ENCODE measurements at places on chromosomes 7 and 10.

- H3K27ac ChIP-seq: no peak overlapping the region
- H3K4me1 ChIP-seq: no peaks in the 10 kb centered on the region
- H3K36me3 ChIP-seq: no peaks in the 10 kb centered on the region
- H3K27me3 ChIP-seq: no peaks in the 10 kb centered on the region
These were observed 229.0 kb downstream of the STK31 start for GRCh38 chr7:23938937-23939552.

GRCh38 chr10:90308223-90308622, 549.6 kb downstream of the HTR7 start:
- H3K4me3 ChIP-seq: no peak overlapping the region
- no peaks in the 10 kb centered on the region for H3K4me1 ChIP-seq
- H3K36me3 ChIP-seq: no peaks in the 10 kb centered on the region
- DNase-seq: no peak
- H3K27me3 ChIP-seq: no peaks in the 10 kb centered on the region

DNA sequence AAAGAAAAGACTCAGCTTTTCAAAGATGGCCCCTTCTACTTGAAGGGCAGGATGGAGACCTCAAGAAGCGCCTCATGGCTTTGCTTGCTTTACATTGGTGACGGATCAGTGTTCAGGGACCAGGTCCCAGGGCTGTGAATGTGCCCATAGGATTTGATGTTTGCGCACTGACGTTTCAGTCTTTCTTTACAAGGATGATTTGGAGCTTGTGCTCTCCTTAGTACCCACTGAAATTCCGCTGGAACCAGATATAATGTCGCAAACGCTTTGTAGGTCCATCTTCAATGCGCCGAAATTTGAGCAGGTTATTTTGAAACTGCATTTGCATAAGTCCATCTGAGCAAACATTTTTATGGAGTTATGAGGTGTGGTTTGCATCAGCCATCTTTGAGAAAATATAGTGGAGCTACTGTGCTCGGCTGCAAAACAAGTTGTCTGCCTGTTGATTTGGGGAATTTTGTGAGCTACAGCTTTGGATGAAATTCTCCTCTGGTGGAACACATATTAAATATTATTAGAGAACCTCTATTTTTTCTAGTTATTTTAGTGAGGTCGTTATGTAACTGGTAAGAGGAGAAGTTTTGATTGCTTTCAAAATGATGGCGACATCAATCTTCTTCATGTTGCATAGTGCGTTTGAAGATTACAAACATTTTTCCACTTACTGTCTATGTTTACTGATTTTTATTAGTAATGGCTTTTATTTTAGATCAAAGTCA, 2.4 kb downstream of the RBM20 start:
- H3K4me1 ChIP-seq: peaks cover 13% of the 10 kb centered on the region
- no peak overlapping the region for H3K27ac ChIP-seq
- H3K36me3 ChIP-seq: no peaks in the 10 kb centered on the region
- no peak for DNase-seq

DNA sequence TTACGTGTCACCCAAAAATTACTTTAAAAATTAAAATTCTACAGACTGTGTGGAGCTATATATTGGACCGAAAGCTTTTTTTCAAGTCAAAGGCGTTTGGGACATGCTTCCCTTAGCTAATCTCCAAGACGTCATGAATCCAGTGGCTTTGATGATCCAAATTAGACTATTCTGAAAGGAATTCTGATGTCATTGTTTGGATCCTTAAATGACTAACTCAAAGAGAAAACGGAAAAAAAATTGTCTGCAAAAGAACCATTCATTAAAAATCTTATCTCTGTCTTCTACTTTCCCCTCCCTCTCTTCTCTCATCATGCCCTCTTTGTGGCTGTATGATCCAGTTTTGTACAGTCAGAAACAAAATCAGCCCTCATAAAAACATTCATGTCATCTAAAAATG, 161.8 kb downstream of the ETV1 start:
- H3K4me3 ChIP-seq: no peak overlapping the region
- no peaks in the 10 kb centered on the region for H3K36me3 ChIP-seq
- H3K27ac ChIP-seq: no peak overlapping the region
- no peak for DNase-seq

DNA sequence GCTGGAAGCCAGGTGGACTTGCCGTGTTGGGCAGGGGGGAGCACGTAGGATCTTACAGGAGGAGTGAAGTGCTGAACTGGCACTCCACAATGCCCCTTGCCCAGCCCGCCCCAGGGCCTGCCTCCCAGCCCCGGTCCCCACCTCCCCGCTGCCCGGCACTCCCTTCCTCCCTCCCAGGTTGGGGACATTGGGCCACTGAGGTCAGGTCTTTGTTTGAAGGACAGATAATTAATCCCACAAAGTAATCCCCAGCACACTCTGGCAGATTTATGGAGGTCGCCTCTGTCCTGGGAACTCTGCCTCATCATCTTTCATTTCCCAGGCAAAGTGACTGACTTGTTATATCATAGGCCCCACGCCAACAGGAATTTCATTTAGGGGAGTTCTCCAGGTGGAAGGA, 122.8 kb downstream of the C10orf105 start:
- no peak overlapping the region for H3K4me3 ChIP-seq
- no peak for DNase-seq
- no peak overlapping the region for H3K27ac ChIP-seq
- H3K36me3 ChIP-seq: no peaks in the 10 kb centered on the region
- H3K4me1 ChIP-seq: peaks cover 24% of the 10 kb centered on the region
- no peaks in the 10 kb centered on the region for H3K27me3 ChIP-seq

DNA sequence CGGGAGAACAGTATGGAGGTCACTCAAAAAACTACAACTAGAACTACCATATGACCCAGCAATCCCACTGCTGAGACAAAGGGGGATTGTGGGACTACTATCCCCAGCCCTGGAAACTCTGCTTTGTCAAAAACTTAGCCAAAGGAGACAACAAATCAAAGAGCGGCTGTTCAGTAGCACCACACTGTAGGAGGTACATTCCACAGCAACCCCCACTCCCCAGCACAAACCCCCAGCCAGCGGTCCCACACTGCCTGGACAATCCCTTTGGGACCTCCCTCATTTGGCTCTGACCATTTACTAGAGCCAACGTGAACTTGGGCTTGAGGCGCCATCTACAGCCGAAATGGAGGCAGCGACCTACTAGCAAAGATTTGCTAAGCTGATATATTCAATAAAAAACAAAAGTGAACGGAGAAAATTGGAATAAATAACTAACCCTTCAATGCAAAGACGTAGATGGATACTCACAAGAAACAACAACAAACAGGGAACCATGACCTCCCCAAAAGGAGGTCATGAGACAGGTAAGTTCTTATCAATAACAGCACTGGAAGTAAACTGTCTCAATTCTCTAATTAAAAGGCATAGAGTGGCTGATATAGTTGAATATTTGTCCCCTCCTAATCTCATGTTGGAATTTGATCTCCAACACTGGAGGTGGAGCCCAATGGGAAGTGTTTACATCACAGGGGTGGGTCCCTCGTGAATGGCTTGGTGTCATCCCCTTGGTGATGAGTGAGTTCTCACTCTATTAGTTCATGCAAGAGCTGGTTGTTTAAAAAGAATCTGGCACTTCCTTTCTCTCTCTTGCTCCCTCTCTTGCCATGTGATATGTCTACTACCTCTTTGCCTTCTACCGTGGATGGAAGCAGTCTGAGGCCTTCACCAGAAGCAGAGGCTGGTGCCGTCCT, 119.0 kb upstream of the KCNMA1 start:
- no peak overlapping the region for H3K4me3 ChIP-seq
- no peaks in the 10 kb centered on the region for H3K27me3 ChIP-seq

GRCh38 chr10:97810446-97810845, 38.6 kb upstream of the SFRP5 start:
- H3K27me3 ChIP-seq: no peaks in the 10 kb centered on the region
- H3K36me3 ChIP-seq: no peaks in the 10 kb centered on the region
- H3K27ac ChIP-seq: no peak overlapping the region
- peaks cover 6% of the 10 kb centered on the region for H3K4me1 ChIP-seq
- DNase-seq: no peak

DNA sequence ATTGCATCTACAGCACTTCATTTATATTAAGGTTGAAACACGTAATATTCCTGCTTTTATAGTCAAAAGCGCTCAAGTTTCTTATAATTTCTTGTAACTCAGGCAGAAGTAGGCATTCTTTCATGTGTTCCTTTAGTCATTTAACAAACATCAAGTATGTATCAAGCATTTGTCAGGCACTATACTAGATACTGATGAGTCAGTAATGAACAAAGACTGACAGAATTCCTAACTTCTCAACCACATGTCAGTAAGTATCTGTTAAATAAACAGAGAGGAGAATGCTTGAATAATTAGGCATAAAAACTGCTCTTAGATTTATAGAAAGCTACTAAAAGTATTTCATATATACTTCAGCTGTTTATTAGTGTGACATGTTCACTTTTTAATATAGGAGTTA, 9.9 kb downstream of the CRPPA start:
- DNase-seq: no peak
- H3K27me3 ChIP-seq: no peaks in the 10 kb centered on the region
- H3K4me1 ChIP-seq: no peaks in the 10 kb centered on the region
- H3K36me3 ChIP-seq: no peaks in the 10 kb centered on the region
- H3K4me3 ChIP-seq: no peak overlapping the region

GRCh38 chr10:110221721-110222261, 14.4 kb downstream of the MXI1 start:
- H3K27ac ChIP-seq: peak overlapping the region; percentile 94
- no peaks in the 10 kb centered on the region for H3K36me3 ChIP-seq
- no peaks in the 10 kb centered on the region for H3K27me3 ChIP-seq
- peak; percentile 56 for DNase-seq
- H3K4me1 ChIP-seq: peaks cover 23% of the 10 kb centered on the region

DNA sequence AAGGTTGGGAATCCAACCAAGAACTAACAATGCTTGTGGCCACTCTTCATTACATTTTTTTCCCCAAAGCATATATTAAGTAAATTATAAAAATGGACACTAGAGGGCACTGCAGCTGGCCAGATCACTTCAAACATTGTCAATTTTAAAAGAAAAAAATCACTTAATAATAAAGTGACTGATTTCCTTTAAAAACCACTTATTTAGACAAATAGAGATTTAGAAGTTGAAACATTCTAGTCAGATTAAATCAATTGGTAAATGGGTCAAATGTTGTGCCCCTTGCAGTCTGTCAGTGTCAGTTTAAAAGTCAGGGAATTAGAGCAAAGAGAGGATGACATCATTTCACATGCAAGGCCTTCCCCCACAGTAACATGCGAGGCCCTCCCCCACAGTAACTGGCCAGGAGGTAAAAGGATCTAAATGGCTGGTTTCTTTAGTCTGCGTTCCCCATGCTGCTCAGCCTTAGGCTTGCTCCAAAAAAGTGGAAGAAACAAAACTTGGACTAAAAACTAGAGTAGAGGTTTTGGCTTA, 177.9 kb downstream of the SKAP2 start:
- H3K4me3 ChIP-seq: no peak overlapping the region
- H3K36me3 ChIP-seq: no peaks in the 10 kb centered on the region
- H3K27me3 ChIP-seq: no peaks in the 10 kb centered on the region
- H3K27ac ChIP-seq: peak overlapping the region; percentile 44

GRCh38 chr10:132812520-132812919, 26.6 kb upstream of the NKX6-2 start:
- DNase-seq: no peak
- no peak overlapping the region for H3K27ac ChIP-seq
- no peak overlapping the region for H3K4me3 ChIP-seq
- peaks cover 17% of the 10 kb centered on the region for H3K36me3 ChIP-seq

GRCh38 chr7:75869776-75870379, 9.0 kb upstream of the RHBDD2 start:
- no peaks in the 10 kb centered on the region for H3K27me3 ChIP-seq
- H3K27ac ChIP-seq: no peak overlapping the region
- H3K4me1 ChIP-seq: peaks cover 9% of the 10 kb centered on the region
- H3K36me3 ChIP-seq: no peaks in the 10 kb centered on the region
- H3K4me3 ChIP-seq: no peak overlapping the region

GRCh38 chr10:66537186-66537585, 388.6 kb upstream of the LRRTM3 start:
- no peak overlapping the region for H3K4me3 ChIP-seq
- H3K27ac ChIP-seq: no peak overlapping the region
- no peaks in the 10 kb centered on the region for H3K4me1 ChIP-seq
- no peaks in the 10 kb centered on the region for H3K27me3 ChIP-seq
- H3K36me3 ChIP-seq: no peaks in the 10 kb centered on the region

DNA sequence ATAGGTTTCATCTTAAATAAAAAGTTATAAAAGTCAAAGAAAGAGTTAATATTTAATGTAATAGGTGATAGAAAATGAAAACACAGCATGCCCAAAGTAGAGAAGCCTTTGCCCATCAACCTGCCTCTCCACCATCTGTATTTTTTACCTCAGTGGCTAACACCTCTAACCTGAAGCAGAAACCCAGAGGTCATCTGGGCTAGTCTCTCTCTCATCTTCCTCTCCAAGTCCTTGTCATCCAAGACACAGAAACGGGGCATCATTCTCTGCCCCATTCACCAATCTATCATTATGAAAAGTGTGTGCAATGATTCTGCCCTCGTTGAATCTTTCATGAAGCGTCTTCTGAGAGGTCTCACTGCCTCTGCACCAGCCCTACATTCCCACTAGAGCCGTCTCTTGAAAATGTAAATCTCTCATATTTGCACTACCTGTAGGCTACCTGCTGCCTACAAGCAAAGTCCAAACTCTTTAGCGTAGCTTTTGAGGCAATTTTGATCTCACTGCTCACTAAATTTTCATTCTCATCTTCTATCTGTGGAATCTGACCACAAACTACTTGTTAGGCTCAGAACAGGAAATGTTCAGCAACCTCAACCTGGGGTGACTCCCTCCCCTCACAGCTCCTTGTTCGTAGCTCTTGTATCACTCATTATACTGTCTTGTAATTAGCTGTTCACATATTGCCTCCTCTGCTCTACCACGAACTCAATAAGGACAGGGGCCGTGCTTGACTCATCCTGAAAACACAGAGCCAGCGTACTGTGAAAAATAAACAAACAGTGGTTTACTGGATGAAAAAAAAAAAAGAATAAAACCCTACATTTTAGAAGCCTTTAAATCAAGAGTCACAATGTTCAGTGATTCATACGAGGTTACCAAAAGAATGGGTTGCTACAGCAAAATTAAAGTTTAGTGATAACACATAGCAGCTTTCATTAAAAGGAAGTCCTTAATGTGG, 83.1 kb downstream of the CTNNA3 start:
- no peak overlapping the region for H3K4me3 ChIP-seq
- H3K4me1 ChIP-seq: no peaks in the 10 kb centered on the region
- no peaks in the 10 kb centered on the region for H3K36me3 ChIP-seq
- no peak overlapping the region for H3K27ac ChIP-seq

Measured in spinal cord (tissue), 10 donors.